ENCODE measurements at places on chromosomes 2 and 18. TPM values are rescaled to one million over a fixed set of nuclear protein-coding genes. Genes with fewer than 3 reads are reported as not detected.

The OSR1 gene
- 30.6 TPM for total RNA-seq

The KCNE4 gene
- total RNA-seq: not detected

The CCDC178 gene
- not detected for total RNA-seq

The SEPTIN10 gene
- total RNA-seq: 36.1 TPM

GRCh38 chr18:10787293-10787901, 261.6 kb downstream of the NAPG start:
- H3K27me3 ChIP-seq: peaks cover 78% of the 10 kb centered on the region
- no peak overlapping the region for H3K27ac ChIP-seq
- peak; percentile 80 for DNase-seq
- no peak overlapping the region for H3K4me3 ChIP-seq
- no peaks in the 10 kb centered on the region for H3K4me1 ChIP-seq

DNA sequence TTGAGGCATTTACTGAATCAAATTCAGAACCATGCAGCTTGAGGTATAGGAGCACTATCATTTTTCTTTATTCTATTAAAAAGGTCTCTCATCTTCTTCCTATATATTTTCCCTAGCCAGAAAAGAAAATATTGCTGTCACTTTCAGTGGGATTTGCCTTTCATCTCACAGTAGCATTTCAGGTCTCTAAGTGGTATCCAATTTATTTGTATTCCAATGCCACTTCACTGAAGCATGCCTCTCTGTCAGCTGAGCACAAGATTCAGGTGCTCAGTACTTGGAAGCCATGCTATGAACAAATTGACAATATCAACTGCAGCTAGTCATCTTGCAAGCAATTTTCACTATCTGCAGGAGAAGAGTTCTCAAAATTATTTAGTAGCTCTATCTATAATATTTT, 457.2 kb upstream of the SLC39A10 start:
- no peaks in the 10 kb centered on the region for H3K27me3 ChIP-seq
- H3K36me3 ChIP-seq: no peaks in the 10 kb centered on the region
- no peaks in the 10 kb centered on the region for H3K4me1 ChIP-seq
- no peak overlapping the region for H3K27ac ChIP-seq
- no peak overlapping the region for H3K4me3 ChIP-seq

GRCh38 chr2:974502-974901, 23.9 kb downstream of the SNTG2 start:
- no peak overlapping the region for H3K27ac ChIP-seq
- no peak overlapping the region for H3K4me3 ChIP-seq
- no peaks in the 10 kb centered on the region for H3K36me3 ChIP-seq
- H3K4me1 ChIP-seq: no peaks in the 10 kb centered on the region

- H3K27ac ChIP-seq: no peak overlapping the region
- H3K27me3 ChIP-seq: no peaks in the 10 kb centered on the region
- no peak for DNase-seq
- H3K4me3 ChIP-seq: no peak overlapping the region
- no peaks in the 10 kb centered on the region for H3K4me1 ChIP-seq
Observed at GRCh38 chr2:140804700-140805260, 1326.0 kb downstream of the LRP1B start.

- no peak overlapping the region for H3K4me3 ChIP-seq
- peaks cover 56% of the 10 kb centered on the region for H3K27me3 ChIP-seq
- no peaks in the 10 kb centered on the region for H3K4me1 ChIP-seq
- no peaks in the 10 kb centered on the region for H3K36me3 ChIP-seq
Observed at GRCh38 chr2:122078451-122078850, 323.0 kb downstream of the TSN start.

DNA sequence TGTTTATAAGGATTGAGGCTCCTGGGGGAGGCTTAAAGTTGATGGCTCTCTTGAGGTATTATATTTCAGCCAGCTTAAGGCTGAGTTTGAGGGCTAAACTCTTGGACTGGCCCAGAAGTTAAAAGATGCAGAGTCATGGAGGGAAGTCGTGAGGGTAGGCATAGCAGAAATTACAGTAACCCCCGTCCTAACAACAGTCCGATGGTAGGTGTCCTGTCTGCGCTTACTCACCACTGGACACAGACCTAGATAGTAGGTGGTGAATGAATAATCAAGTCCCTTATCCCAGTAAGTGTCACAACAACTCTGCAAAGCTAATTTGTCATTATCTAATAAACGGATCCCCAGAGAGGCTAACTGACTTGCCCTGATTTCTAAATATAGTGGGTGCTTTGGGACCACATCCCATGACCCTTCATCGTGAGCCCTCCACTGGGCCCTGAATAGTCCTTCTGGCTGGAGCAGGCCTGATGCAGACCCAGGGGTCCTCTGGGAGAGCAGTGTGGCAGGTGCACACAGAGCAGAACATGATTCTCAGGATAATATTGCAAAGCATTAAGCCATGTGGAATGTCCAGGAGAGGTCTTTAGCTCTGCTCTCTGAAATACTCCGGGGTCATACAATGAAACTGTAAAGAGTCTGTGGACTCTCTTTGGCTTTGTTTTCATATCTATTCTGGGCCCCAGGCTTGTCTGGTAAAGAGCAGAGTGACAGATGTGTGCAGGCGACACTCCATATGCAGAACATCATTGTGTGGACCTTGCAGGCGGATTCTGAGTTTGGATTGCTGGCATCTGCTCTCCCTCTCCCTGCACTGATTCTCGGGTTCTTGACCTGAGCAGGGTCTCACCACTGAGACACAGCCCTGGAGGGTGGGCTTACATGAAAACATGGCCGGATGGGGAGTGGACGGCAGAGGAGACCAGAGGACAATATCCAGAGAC, 98.1 kb downstream of the RNF144A start:
- peak overlapping the region; percentile 99 for H3K27ac ChIP-seq
- no peaks in the 10 kb centered on the region for H3K27me3 ChIP-seq
- H3K36me3 ChIP-seq: no peaks in the 10 kb centered on the region
- no peak for DNase-seq

DNA sequence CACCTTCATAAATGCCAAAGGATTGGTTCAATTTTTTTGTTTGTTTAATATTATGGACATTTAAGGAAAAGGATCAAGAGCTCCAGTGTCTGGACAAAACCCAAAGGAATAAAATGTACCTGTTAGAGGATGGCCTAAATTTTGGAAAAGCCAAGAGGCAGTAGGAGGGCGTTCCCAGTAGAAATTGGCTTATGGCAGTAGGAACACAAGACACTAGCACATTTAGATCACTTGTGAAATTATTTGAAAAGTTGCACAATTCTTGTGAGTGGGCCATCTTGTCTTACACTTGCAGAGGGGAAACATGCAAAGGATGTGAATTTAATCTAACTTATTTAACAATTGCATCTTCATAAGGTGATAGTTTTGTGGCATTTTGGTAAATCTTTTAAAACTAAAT, 3.2 kb downstream of the BZW1 start:
- H3K4me1 ChIP-seq: peaks cover 31% of the 10 kb centered on the region
- DNase-seq: no peak
- H3K27ac ChIP-seq: no peak overlapping the region
- peaks cover 76% of the 10 kb centered on the region for H3K36me3 ChIP-seq
- peak overlapping the region; percentile 84 for H3K4me3 ChIP-seq

DNA sequence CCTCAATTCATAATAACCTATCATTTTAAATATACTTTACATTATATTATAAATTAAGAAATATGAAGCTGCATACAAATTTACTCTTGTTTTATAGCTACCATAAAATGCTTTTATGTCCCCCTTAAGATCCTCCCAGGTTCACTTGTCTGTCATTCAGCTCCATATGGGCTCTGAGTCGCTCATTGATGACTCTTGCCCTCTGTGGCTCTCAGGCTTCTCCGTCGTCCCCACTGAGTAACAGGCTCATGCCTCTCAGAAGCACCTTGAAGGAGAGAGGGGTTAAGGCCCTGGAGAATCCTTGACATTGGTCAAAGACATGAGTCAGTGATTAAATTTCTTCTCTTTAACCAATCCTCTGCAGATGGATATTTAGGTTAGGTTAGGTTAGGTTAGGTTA, 6.2 kb upstream of the MCM6 start:
- no peaks in the 10 kb centered on the region for H3K27me3 ChIP-seq
- H3K4me1 ChIP-seq: no peaks in the 10 kb centered on the region
- H3K4me3 ChIP-seq: no peak overlapping the region
- no peak overlapping the region for H3K27ac ChIP-seq
- no peak for DNase-seq

DNA sequence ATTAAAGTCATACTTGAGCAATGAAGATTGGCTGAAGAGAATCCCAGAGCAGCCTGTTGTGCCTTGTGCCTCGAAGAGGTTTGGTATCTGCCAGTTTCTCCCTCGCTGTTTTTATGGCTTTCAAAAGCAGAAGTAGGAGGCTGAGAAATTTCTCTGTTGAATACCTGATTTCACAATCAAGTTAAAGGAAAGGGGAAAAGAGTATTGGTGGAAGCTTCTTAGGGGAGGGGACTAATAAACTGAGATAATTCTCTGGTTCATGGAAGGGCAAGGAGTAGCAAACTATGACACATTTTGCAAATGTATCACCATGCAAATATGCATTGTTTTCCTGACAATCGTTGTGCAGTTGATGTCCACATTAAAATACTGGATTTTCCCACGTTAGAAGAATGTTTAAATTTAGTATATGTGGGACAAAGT, at the start of gene IL1B:
TSS of gene IL1B (minus strand) at position 85 of the 423 bp plus-strand sequence. CDS start 550 bp downstream, outside the sequence.
- peak within 1 kb of the TSS; percentile 96 for H3K27ac ChIP-seq
- peaks cover 52% of the 10 kb centered on the region for H3K4me1 ChIP-seq
- no peaks in the 10 kb centered on the region for H3K27me3 ChIP-seq
- DNase-seq: peak; percentile 95
- H3K4me3 ChIP-seq: peak within 1 kb of the TSS; percentile 62

DNA sequence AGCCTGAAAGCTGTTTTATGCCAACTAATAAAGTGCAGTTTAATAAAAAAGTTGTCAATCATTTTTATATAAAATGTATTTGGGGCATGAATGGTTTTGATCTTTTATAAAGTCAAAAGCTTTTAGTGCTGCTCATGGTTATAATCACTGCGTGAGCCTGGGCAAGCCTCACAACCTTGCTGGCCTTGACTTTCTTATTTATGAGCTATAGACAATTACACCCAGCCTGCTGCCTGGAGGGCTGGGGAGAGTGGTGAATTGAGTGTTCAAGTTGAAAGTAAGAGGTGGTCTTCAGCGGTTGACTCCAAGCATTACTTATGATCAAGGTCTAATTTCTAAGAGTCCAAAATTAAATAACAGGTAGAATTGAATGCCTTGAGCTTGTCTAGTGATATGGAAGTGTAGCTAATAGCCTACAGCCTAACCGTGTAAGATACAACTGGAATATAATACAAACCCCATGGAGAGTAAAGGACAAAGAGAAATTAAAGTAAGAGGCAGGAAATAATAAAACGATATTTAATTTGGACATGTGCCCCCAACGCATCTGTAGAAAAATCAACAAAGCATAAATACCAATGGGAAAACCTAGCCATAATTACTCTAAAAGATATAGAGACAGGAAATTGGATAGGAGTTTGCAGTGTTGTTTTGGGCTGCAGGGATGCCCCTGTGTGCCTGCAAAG, 106.0 kb upstream of the CYP1B1 start:
- no peak overlapping the region for H3K4me3 ChIP-seq
- no peaks in the 10 kb centered on the region for H3K27me3 ChIP-seq
- no peak for DNase-seq
- H3K4me1 ChIP-seq: peaks cover 14% of the 10 kb centered on the region

GRCh38 chr2:167361426-167361825, 473.1 kb downstream of the XIRP2 start:
- DNase-seq: no peak
- H3K27ac ChIP-seq: no peak overlapping the region
- H3K27me3 ChIP-seq: no peaks in the 10 kb centered on the region
- H3K4me3 ChIP-seq: no peak overlapping the region
- H3K36me3 ChIP-seq: no peaks in the 10 kb centered on the region
- H3K4me1 ChIP-seq: no peaks in the 10 kb centered on the region

All from PC-3 (cell line).